ENCODE measurements at places on chromosomes 4 and X. TPM values are rescaled to one million over a fixed set of nuclear protein-coding genes. Genes with fewer than 3 reads are reported as not detected.

- DNase-seq, result no peak
Observed at GRCh38 chr4:70544279-70544868, 26.0 kb downstream of the AMTN start.

DNA sequence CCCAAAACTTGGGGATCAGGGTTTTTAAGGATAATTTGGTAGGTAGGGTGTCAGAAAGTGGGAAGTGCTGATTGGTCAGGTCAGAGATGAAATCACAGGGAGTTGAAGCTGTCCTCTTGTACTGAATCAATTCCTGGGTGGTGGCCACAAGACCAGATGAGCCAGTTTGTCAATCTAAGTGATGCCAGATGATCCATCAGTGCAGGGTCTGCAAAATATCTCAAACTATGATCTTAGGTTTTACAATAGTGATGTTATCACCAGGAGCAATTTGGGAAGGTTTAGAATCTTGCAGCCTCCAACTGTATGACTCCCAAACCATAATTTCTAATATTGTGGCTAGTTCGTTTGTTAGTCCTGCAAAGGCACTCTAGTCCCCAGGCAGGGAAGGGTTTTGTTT is 43.3 kb downstream of the CAMK2D start:
- no peak for DNase-seq

GRCh38 chrX:43405191-43405590 is 250.9 kb upstream of the MAOA start:
- no peak for DNase-seq

DNA sequence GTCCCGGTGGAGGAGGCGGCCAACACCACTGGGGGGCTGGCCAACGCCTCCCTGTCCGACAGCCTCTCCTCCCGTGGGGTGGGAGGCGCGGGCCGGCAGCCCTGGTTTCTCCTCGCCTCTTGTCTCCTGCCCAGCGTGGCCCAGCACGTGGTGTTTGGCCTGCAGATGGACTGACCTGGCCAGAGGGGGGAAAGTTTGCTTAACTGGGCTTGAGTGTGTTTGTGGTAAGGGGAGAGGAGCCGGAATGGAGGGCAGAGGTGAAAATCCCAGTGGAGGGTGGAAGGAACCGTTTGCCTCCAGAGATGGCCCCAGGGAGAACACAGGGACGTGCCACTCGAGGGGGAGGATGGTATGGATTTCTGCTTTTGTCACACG is 27.6 kb downstream of the NYX start:
- DNase-seq, result no peak

DNA sequence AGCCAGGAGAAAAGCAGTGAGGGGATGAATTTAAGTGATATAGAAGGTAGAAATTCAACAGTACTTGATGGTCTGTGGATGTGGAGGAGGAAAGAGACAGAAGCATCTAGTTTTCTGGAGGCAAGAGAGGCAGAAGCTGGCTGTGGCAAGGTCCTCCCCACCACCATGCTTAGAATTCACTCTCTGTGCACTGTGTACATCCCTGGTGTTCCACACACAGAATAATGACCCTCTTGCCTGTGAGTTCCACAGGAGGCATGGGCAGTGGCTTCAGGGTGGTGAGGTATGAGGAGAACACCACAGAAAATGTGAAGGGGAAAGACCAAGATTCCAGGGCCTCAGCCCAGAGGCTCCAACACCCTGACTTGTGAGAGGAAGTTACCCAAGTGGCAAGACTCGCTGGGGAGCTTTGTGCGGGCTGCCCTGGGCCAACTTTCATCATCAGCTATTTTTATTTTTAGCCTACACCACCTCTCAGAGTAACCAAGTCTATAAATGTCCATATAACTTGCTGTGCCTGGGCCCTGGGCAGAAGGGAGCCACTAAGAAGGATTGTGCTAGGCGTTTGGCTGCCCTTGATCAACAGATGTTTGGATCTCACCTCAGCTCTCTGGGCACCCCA is 7.8 kb upstream of the INTS6L start:
- no peak for DNase-seq

- no peak for DNase-seq
Observed at GRCh38 chr4:10007436-10007740, 13.9 kb downstream of the SLC2A9 start.

DNA sequence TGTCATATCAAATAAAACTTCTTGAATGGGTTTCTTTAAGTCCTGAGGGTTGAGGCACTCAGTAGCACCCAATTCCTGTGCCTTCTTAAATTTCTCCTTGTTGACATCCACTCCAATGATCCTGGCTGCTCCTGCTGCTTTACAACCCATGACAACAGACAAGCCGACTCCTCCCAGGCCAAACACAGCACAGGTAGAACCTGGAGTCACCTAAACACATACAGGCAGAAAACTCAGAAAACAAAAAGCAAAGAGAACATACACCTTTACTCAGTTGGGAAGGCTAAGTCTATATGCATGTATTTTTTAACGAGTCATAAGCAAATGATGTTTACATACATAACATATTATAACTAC is 10.3 kb downstream of the ADH6 start:
- no peak for DNase-seq

DNA sequence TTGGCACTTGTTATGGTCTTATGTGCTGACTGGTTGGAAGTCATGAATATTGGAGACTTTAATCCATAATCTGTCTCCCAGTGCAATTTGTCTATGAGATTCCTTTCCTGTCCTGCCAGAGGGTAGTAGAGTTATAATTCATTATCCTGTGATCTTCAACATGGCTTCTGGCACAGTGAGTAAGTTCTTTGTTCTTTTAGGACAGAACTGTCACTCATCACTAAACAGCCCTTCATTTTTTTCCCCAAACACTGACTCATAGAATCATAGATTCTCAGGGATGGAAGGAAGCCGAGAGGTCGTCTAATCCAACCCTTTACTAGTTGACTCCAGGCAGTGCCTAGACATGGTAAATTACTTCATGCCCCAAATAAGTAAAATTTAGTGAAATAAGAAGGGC is 78.4 kb downstream of the LUZP4 start:
- DNase-seq, result no peak

DNA sequence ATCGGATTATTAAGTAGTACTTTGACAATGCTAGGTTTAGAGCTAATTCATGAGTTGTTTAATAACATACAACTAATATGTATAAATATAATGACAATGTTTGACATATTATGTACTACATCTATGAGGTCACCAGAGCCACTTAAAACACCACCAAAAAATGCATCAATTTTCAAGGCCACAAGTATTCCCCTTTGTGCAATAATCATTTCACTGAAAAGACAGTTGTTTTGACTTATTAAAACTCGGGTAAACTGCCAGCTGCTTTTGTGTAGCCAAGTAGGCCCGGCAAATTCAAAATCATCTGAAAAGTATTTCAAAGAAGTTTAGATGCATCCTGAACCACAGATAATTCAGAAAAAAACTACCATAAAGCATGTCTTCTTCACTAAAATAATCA is 48.7 kb downstream of the CLOCK start:
- no peak for DNase-seq

DNA sequence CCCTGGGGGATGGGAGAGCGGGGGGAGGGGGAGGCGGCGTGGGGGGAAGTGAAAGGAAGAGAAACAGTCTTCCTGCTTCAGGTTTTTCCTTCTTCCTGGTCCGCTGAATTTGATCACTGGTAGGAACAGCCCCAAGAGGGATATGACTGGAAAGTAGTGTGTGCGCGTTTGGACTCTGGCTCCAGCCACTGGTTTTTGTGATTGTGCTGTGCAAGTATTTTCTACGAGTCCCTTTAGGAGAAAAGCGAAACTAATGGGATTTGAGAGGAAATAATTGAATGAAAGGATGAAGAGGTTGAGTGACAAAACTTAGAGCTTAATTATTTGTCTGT is 836 bp downstream of the PRRG1 start:
- DNase-seq, result no peak

- no peak for DNase-seq
Observed at GRCh38 chr4:147943159-147943638, 211.3 kb downstream of the ARHGAP10 start.

DNA sequence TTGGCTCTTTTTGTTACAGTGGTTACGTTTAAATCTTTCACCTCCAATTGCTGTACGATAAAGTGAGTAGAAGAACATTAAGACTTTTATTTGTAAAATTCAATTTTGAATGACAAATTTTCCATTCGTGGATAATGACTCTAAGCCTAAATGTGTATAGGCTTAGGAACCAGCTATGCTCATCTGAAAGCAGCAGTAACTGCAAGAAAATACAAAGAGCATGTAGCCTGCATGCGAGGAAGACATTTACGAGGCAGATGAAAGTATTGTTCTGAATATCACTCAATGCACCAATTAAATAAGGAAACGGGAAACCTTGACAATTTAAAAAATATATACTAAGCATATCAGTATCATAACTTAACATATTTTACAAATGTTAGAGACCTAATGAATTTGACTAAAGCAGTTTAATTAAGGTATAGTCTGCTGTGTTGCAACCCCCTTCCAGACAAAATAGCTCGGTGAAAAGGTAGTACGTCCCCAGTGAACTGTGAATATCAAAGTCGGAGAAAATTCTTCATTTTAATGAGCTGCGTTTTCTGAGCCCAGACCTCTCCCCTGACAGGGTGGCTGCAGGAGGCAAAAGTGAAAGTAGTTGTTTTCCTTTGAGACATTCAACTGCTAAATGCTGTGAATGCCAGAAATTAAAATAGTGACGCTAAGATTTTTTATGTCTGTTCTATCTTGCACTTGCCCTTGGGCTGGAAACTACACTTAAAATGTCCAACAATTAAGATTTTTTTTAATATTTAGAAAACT is 1236.5 kb upstream of the TENM3 start:
- DNase-seq, result no peak

- no peak for DNase-seq
Observed at GRCh38 chr4:24032371-24032989, 142.6 kb upstream of the PPARGC1A start.

DNA sequence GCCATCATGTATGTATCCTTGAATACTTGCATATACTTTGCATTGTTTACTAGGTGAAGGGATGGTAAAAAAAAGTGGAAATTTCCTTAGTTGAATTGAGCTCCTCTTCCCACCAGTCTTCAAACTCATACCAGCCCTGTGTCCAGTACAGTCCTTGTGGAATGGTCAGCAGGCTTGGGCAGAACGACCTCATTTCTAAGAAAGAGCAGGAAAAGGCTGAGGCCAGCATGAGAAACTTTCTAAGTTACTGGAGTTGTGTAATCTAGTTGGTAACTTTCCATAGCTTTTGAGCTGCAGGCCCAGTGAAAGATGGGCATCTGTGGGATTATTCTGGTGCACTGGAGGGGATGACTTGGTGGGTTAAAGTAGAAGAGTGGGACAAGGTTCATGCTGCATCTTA is 87.6 kb downstream of the DCUN1D4 start:
- no peak for DNase-seq

GRCh38 chrX:153724252-153725038 is at the start of the genes ABCD1 and BCAP31:
TSS of gene ABCD1 (plus strand) at chrX:153724856. CDS start at chrX:153725267, 411 bp downstream.
TSS of gene BCAP31 (minus strand) at chrX:153724387. CDS start at chrX:153723244, 1,143 bp downstream.
- no peak for DNase-seq

DNA sequence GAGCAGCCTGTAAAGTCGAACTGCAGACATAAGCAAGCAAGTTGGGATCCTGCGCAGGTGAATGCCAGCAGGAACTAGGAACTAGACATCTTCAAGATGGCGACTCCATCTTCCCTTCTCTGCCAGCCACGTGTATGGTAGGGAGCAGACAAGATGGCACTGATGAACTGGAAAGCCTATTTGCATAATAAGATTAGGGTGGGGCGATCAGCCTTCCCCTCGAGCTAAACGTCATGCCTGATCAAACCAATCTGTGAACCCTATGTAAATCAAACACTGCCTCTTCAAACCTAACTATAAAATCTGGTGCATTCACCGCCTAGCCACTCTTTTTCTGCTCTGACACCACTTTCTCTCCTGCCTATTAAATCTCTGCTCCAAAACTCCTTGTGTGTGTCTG is 28.1 kb upstream of the LGI2 start:
- DNase-seq, result no peak

DNA sequence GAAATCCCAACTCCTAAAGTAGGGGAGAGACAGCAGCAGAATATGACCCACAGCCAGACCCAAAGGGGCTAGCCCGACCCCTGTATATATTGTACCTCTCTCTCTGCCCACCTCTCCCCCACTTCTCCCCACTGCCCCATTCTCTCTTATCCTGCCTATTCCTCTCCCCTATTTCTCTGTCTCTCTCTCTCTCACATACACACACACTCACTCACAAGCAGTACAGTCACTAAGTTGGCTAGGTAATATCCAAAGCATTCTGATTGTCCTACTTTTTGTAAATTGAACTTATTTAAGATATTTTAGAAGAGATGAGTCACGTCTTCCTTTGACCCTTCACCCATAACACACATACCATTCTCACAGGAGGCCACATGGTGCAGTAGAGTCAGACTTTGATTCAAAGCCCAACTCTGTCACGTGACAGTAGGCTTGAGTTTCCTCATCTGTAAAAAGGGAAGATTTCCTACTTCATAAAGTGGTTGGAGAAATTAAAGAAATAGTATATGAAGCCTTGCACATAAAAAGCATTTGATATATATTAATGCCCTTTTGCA is 29.5 kb downstream of the SRPX2 start:
- no peak for DNase-seq

DNA sequence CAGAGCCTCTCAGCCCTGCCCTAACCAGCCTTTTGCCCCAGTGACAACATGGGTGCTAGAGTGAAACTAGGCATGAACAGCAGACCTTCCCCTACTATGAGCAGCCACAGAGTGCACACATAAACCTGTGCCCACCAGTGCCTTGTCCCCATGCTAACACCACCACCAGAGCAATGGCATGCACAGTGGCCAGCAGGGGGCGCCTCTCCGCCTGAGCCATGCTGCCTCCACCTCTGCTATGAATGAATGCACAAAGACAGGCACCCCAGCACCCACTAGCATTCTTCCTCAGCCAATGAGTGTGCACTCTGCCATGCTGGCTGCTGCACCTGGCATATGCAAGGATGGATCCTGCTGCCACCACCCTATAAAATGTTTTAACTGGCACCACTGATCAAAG is 286.9 kb upstream of the FGF16 start:
- DNase-seq, result no peak

- DNase-seq, result no peak
Observed at GRCh38 chr4:13694256-13694655, 66.7 kb upstream of the BOD1L1 start.

DNA sequence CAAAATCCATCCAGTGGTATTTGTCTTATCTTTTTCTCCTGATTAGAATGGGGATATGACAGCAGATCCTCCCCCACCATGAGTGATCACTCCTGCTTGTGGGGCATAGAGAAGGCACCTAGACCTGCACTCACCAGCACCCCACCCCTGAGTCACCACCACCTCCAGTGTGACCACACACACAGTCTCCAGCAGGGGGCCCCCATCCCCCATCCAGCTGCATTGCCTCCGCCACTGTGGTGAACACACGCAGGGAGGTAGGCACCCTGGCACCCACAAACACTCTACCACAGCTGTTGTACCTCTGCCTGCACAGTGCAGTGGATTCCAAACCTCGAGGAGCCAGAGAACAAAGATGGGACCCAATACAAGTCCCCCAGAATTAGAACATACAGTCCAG is 9.0 kb upstream of the MAGEA8 start:
- no peak for DNase-seq

GRCh38 chr4:121462660-121463261 is 81.9 kb upstream of the QRFPR start:
- no peak for DNase-seq

GRCh38 chr4:37690976-37691375 is 4.8 kb upstream of the RELL1 start:
- no peak for DNase-seq

Gene DGKK
- 0.49 TPM for total RNA-seq

Gene PPBP
- not detected for total RNA-seq

Gene FAM9C
- total RNA-seq, result not detected

Gene STS
- 6.4 TPM for total RNA-seq

Gene SMIM31
- total RNA-seq, result not detected

Gene SHROOM4
- total RNA-seq, result 10.1 TPM

Gene RIPPLY1
- total RNA-seq, result not detected

Gene NLGN4X
- total RNA-seq, result 2.5 TPM

Gene ANAPC10
- total RNA-seq, result 17.4 TPM

Gene FAM3A
- 59.9 TPM for total RNA-seq

Gene HMX1
- total RNA-seq, result not detected

Data from vagina (tissue), 2 donors.